ENCODE measurements at places on chromosomes 4 and X.

GRCh38 chr4:100736641-100737451 lies 219.0 kb upstream of the EMCN start:
- DNase-seq = no peak

DNA sequence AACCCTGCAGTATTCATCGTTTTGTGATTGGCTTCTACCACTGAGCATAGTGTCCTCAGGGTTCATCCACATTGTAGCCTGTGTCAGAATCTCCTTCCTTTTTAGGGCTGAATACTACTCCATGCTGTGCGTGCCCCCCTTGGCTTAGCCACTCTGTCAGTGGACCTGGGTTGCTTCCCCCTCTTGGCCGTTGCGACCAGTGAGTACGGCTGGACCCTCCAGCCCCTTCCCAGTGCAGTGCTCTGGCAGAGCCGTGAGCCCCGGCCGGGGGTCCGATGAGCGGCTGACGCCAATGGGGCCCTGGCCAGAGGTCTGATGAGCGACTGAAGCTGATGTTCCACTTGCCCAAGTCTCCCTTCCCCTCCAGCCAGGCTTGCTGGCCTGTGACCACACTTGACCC lies 6.9 kb downstream of the BLOC1S4 start:
- no peak for DNase-seq

GRCh38 chr4:153522802-153523094 lies 56.6 kb downstream of the TMEM131L start:
- no peak for DNase-seq

DNA sequence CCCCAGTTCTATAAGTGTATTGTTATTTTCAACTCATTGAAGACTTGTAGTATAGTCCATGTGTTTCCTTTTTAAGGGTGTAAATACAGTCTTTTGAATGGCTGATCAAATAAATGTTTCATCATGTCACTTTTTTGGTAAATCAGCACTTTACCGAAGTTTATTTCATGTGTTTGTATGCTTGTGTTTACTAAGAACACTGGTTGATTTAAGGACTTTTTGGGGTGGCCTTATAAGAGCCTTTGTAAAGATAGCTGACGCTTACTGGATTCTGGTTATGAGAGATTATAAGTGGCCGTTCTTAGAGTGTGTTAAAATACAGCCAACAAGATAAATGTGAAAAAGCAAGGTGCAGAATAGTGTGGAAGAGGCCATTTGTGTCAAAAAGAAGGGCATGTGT lies 2.6 kb downstream of the UBE2K start:
- no peak for DNase-seq

GRCh38 chr4:151930372-151930771 lies 169.6 kb upstream of the GATB start:
- DNase-seq = no peak
